ENCODE measurements at places on chromosomes 2 and 18.

- no peak for DNase-seq
Measured at GRCh38 chr2:100639588-100640390, 77.0 kb downstream of the PDCL3 start.

DNA sequence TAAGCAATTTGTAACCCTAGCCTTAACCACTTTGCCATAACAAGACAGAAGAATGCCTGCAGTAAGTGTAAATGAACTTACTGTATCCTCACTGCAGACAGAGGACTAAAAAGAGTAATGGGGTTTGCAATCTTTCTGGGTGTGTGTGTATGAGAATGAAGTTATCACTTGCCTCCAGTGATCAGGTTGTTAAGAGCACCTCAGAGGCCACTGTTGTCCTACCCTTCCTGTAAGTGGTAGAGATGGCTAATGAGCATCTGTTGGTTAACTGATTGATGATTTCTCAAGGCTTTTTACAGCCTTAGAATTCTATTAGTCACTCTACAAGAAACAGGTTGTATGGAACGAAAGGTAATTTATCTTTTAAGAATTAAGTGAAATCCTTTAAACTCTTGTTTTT lies 27.6 kb upstream of the GTF2A1L start:
- no peak for DNase-seq

GRCh38 chr2:49972699-49973098 lies 818.4 kb upstream of the FSHR start:
- DNase-seq = no peak

DNA sequence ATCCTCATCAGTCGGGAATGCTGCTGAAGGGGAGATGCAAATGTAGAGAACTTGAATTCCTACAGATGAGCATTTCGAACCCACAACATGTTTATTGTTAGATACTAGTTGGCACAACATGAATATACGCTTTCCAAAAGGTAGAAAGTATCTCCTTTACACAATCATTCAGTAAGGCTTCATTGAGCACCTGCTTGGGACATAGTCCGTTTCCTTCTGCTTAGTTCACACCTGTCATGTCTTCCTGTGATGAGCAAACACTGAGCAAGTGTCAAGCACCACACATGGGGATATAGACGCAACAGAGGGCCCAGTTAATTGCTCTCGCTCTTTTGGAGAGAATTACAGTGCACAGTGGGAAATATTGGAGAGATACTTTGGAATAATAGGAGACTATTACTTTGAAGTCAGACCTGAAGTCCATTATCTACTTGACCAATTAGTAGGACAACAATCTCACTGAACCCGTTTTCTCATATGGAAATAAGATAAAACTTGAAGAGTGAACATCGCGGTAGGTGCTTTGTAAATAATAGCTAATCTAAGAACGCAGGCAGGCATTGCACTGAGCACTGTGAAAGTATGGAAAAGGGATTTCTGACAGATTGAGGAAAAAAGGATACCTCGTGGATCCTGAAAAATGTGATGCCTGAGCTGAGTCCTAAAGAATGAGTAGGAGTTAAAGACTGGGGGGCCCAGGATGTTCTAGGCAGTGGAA lies 1.2 kb downstream of the CPSF3 start:
- DNase-seq = no peak

- peak; percentile 65 for DNase-seq
Measured at GRCh38 chr2:241011296-241011600, 12.8 kb downstream of the SNED1 start.

GRCh38 chr2:124572934-124573634 lies 548.0 kb downstream of the CNTNAP5 start:
- DNase-seq = no peak

GRCh38 chr2:101638817-101639605 lies 58.5 kb upstream of the MAP4K4 start:
- DNase-seq = peak; percentile 42

DNA sequence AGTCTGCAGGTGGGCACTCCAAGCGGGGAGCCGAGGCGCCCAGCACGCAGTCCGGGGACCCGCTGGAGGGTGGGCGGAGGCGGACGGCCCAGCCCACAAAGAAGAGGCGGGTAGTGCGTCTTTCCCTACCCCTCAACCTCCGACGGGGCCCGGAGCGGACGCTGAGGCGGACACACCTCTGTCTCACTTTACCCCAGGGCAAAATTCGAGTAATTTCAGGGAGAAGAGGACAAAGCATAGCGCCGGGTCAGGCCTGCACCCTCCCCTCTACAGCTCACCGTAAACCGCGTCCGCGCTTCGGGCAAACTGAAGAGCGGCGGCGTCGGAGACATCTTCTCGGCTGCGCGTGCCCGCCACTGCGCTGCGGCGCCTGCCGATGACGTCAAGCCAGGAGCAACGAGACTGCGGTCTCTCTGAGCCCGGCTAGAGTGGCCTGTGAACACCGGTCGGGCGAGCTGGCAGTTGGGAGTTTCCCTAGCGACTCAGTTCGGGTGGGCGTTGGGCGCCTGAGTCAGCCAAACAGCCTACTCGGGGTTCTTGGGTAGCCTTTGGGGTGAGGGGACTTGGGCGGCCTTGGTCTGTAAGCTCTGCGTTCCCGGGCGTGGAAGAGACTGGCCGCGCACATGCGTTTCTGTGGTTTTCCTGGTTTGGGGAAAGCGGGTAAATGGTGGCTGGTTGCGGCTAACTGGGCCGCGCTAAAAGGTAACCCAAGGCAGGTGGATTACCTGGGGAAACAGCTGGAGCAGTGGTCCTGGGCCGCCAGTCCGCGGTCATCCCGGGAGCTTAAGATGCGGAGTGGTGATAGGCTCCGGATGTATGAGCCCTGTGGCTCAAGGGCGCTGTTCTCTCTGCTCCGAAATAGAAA lies at the start of gene THOC1:
TSS of gene THOC1 (minus strand) at position 360 of the 865 bp plus-strand sequence. CDS start at position 332, 28 bp downstream.
- DNase-seq = peak; percentile 98

DNA sequence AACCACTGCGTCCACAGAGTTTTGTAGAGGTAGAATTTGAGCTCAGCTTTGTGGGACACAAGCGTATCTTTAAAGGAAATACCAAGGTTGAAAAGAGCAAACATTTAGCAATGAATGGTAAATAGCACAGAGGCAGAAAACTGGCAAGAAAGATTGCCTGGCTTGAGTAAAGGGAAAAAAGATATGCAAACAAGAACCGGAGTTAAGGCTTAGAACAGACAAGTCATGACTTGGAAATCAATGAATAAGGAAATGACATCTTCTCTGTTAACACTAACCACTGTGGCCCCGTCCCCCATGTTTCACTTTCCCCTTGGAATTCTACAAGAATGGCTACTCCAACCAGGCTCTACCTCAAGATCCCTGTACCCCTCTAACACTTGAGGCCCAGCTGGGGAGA lies 3.8 kb downstream of the STAM2 start:
- DNase-seq = no peak

DNA sequence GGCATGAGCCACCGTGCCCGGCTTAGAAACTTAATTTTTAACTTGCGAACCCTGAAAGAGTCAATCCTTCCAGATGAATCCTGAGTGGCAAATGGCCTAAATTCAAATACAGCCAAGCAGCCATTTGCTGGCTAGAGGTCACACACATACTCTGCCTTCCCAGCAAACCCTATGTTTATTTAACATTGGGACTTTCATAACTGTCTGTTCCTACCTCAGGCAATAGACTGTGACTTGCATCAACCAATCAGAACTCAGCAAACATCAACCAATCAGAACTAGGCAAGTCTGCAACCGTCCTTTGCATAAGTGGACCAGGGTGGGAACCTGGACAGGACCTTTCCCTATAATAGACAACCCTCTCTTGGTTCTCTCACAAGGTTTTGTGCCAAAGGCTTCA lies 127.5 kb downstream of the DTNB start:
- no peak for DNase-seq

DNA sequence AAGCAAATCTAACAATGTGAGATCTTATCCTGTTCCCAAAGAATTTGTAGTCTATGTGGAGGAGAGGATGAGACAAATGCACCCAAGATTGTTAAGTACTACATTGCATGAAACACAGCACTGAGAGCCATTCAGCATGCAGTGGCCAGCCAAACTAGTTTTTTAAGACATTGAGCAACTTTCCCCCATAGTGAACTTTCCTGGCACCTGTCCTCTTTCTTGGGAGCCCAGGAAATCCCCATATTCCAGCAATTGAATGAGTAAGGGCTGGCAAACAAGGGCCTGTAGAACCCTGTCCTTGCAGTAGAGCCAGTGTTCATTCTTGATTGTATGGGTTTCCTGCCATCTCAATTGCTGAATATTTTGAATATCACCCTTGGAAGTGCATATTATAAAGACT lies 58.8 kb upstream of the FIGN start:
- no peak for DNase-seq

DNA sequence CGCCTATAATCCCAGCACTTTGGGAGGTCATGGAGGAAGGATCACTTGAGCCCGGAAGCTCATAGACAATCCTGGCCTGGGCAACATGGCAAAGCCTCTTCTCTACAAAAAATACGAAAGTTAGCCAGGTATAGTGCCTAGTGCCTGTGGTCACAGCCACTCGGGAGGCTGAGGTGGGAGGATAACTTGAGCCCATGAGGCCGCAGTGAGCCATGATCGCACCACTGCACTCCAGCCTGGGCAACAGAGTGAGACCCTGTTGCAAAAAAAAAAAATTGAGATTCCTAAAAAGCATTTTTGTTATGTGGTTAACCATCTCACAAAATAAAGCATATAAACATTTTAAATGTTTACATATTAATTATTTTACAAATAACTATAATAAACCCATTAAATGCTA lies 13.9 kb downstream of the PCBP1 start:
- DNase-seq = no peak
